ENCODE measurements at places on chromosomes 3 and 15.

- DNase-seq: no peak
Observed at GRCh38 chr3:108623504-108623903, 34.0 kb downstream of the DZIP3 start.

DNA sequence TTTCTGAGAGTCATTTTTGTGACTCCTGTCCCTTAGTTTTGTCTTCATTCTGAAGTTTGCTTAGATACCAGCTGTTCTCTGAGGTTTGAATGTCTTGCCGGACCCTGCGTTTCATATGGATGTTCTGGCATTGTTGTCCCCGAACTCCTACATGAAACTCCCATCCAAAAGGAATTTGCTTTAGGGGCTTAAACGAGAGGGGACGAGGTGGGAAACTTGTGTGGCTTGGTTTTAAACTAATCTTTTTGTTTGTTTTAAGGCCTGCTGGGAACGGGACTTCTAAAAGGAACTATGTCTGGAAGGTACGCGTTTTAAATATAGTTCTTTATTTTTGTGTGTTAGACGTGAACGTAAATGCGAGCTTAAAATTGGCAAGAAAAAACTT lies 679 bp downstream of the RPL35A start:
- no peak for DNase-seq

DNA sequence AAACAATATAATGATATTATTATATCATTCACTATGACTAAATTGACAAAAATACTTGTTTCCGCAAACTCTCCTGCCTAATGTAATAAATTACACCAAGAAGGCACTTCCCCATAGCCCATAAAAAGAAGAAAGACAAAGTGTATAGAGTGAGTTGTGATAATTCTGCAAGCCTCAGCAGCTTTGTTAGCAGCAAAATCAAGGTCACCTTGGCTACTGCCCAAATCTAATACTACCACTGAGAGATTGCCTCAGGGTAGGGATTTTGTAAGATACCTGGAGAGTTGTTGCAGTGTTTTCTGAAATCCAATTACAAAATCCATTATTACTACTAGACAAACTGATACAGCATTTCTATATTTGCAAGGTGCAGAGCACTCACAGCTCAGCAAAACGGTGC lies 503.5 kb downstream of the FGF12 start:
- no peak for DNase-seq

- no peak for DNase-seq
Observed at GRCh38 chr15:85541744-85542143, 161.3 kb downstream of the AKAP13 start.

GRCh38 chr15:50189633-50190032 lies 7.6 kb downstream of the SLC27A2 start:
- no peak for DNase-seq

DNA sequence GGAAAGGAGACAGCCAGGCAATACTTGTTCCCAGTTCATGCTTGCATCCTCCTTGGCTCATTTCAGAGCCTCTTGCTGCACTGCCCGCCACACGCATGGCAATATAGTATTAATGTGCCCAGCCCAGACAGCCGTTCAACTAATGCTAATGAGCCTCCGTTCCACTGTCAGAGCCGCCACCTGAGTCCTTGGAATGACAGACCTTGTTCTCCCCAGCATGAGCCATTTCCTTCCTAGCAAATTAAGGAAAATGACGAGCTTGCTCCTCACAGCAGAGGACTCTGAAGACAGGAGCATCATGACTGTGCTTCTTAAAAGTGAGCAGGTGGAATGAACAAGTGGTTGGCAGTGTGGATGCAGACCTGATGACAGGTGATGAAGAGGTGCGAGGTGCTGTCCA lies 10.8 kb upstream of the LRRC15 start:
- DNase-seq: no peak

- no peak for DNase-seq
Observed at GRCh38 chr3:71559021-71559420, 24.5 kb downstream of the FOXP1 start.

DNA sequence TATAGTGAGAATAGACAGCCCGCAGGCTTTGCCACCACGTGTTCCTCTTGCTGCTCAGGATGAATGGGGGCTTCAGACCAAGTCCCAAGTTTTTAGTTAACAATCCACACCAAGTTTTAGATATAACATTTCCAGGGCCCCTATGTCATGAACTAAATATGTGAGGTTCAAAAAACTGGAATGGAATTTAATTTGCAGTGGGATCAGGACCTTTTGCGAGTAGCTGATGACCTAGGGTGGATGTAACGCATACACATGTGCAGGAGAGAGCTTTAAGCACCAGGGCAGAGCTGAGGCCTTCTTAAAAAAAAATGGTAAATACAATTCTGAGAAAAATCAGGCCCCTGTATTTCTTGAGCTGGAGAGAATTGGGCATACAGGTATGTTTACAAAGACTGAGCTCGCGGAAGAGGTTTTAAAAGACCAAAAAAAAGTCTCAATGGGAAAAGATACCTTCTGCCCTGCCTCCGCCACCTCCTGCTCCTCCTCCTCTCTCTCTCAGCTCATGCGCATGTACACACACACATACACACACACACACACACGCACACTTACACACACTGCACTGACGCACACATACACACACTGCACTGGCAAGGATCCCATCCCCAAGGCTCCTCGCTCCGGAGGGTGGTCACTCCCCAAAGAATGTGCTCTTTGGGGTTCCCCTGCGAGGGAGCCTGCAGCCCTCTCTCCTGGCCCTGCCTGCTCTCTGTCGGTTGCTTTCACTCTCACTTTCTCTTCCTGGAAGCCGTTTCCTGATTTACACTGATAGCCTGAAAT lies 48.2 kb upstream of the IGF1R start:
- DNase-seq: peak; percentile 43

DNA sequence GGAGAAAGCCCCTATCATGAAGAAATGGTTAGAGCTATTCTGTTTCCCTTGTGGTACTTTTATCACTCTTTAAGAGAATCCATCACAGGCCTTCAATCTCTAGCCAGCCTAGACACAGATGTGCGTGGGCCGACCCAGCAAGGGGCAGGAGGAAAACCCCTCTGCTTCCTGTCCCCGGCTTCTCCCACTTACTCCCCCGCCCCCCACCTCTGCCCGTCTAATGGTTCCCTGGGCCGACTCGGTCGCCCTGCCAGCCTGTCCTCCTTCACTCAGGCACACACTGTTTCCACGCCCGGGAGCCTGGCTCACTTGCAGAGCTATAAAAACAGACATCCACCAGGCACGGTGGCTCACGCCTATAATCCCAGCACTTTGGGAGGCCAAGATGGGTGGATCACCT lies 58.3 kb upstream of the TFRC start:
- no peak for DNase-seq

DNA sequence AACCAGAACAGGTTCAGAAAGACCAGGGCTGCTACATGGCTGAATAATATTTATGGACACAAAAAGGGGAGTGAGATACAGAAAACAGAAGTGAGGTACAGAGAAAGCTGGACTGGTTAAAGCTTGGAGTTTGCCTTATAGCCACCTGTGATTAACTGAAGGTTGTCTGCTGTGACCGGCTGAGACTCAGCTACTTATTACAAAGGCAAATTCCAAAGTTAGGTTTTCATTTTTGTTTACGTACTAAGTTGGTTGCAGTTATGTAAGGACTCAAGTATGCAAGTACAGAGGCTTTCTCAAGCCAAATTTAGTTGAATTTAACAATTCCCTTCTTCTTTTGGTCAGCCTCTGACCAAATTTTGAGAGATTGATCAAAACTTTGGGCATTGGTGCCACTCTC lies 264.6 kb downstream of the THSD4 start:
- DNase-seq: no peak

DNA sequence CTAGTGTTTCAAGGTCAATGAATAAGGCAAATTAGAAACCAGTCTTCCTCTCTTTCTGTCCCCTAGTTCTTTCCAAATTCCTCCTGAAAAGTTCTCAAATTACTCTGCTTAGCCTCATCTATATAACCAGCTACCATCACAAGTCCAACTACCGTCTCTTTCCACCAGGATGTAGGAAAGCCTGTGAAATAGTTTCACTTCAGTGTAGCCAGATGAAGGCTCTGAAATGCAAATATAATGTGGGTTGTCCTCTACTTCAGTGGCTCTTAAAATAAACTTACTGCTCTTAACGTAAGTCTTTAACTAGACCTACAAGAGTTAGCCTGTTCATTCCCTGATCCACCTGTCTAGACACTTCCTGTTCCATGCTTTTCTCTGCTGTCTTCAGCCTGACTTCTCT lies 827.7 kb downstream of the ROBO1 start:
- DNase-seq: no peak

DNA sequence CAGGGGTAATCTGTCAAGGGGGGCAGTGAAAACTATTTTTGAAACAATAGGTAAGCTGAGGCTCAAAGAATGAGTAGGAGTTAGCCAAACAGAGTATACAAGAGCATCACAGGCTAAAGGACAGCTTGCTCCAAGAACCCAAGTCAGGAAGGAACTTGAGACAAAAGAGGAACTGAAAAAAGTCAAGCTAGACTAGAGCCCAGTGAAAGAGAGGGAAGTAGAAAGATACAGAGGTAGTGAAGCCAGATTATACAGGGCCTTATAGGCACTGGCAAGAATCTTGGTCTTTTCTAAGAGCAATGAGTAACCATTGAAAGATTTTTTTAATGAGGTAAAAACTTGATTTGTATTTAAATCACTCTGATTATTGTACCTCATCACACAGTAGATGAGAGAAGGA lies 69.9 kb downstream of the FILIP1L start:
- no peak for DNase-seq

GRCh38 chr3:170307671-170308405 lies 49.7 kb upstream of the SKIL start:
- no peak for DNase-seq

GRCh38 chr15:29784413-29784812 lies 37.9 kb downstream of the TJP1 start:
- DNase-seq: no peak

DNA sequence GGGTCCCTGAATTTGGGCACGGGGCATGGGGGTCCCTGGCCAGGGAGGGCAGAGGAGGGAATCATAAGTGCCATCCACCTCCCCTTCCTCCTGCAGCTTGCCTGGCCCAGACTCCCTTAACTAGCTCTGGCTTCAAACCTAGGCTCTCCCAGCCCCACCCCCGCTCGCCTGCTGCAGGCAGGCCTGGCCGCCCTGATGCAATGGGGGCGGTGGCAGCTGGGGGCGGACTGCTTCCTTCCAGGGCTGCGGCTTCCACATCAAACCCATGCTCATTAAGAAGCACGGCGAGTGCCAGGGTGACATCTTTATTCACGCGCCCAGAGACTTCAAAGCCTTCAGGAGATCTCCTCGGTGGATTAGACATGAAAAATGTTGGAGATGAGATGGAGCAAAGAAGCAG lies 123.1 kb downstream of the TPRA1 start:
- DNase-seq: no peak

GRCh38 chr3:3734881-3735280 lies 64.3 kb upstream of the LRRN1 start:
- DNase-seq: no peak

DNA sequence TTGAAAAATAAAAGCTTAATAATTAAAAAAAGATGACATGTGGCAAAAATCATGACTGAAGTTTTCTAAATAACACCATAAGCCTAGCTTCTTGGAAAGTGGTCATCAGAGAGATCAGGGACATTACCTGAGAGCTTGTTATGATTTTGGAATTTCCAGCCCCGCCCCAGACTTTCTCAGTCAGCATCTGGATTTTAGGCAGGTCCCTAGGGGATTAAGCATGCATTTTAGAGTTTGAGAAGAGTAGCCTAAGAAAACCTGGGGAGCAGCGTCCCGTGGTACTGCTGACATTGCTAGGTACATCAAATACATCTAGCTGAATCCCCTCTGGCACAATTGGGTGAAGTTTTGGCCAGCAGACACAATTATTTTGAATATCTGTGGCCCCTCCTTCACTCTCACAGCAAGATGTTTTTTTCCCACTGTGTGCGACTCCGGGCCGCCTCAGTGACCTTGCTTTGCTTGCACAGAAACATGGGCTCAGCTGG lies 58.7 kb upstream of the MEF2A start:
- no peak for DNase-seq

GRCh38 chr15:89127054-89127702 lies 38.9 kb downstream of the ABHD2 start:
- no peak for DNase-seq

DNA sequence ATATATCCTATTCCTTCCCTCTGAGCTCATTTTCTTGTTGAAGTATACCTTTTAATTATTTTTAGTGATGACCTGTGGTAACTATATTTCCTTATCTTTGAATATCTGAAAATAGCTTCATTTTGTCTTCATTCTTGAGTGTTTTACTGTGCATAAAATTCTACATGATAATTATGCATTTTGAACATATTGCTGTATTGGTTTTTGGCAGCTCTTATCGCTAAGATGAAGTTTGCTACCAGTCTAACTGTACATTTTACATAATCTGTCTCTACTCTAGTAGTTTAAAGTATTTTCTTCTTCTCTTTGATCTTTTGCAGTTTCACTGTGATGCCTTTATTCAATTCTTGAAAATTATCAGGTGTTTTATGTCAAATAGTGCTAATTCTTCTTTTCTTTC lies 189.5 kb downstream of the ISL2 start:
- no peak for DNase-seq

GRCh38 chr15:74454764-74455500 lies 6.0 kb downstream of the UBL7 start:
- DNase-seq: no peak

- no peak for DNase-seq
Observed at GRCh38 chr15:79970624-79971434, at the start of gene BCL2A1. Gene BCL2A1, minus strand, starts transcription at chr15:79971196. Its CDS starts 77 bp downstream, at chr15:79971119.

- no peak for DNase-seq
Observed at GRCh38 chr15:100043692-100044091, 298.1 kb downstream of the ADAMTS17 start.

DNA sequence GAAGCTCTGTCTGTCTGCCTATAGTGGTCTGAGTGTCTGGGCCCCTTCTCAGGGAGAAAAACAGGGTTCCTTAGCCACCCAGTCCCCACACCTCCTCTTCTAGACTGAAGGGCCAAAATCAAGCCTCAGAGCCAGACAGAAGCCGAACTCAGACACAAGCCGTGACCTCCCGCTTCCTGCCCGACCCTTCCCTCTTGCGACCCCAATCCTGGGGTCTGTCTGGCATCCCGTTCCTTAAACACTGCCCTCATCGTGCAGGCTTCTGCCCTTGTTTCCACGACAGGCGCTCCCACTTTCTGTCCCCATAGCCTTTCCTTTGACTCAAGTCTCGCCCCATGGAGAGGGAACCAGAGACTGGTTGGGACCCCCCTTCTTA lies 32.3 kb downstream of the EPHB3 start:
- DNase-seq: no peak

DNA sequence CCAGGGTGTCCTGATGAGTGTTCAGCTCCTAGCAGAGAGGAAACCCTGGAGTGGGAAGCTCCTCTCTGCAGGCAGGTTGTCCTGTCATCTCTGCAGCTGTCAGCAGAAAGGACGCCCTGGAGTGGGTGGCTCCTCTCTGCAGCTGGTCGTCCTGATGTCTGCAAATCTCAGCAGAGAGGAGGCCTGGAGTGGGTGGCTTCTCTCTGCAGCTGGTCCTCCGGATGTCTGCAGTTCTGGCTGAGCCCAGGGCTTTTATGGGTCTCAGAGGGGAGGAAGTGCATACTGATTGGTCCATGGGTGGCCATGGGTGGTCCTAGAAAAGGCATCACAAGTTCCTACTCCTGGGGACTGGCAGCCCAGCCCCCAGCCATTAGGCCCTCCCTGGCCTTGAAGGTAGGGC lies 102.6 kb upstream of the BNIP2 start:
- no peak for DNase-seq

All from left renal cortex interstitium (tissue), 4 donors.